B cell (primary cell): ENCODE measurements at places on chromosomes 2 and 18. TPM values are rescaled to one million over a fixed set of nuclear protein-coding genes. Genes with fewer than 3 reads are reported as not detected.

DNA sequence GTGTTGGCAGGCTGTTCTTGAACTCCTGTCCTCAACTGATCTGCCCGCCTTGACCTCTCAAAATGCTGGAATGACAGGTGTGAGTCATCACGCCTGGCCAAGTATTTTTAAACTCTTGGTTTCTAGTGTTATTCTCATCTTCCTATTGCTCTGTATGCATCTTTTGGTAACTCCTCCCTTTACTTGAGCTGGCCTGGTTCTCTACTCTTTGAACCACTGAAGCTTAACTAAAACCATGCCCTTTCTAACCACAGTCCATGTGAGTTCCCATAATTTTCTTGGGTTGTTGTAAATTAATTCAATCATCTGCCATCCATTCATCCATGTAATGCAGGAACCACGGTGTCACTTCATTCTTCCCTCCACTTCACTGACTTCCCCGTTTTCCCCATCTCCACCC, 1131.3 kb downstream of the DPP10 start:
- no peak overlapping the region for H3K27ac ChIP-seq
- no peak for DNase-seq
- no peaks in the 10 kb centered on the region for H3K4me1 ChIP-seq
- H3K27me3 ChIP-seq = no peaks in the 10 kb centered on the region
- H3K4me3 ChIP-seq = no peak overlapping the region
- no peaks in the 10 kb centered on the region for H3K36me3 ChIP-seq

GRCh38 chr2:236045251-236046235, 122.6 kb downstream of the GBX2 start:
- H3K27me3 ChIP-seq = no peaks in the 10 kb centered on the region
- no peak overlapping the region for H3K4me3 ChIP-seq
- no peaks in the 10 kb centered on the region for H3K4me1 ChIP-seq
- no peak for DNase-seq
- H3K36me3 ChIP-seq = no peaks in the 10 kb centered on the region
- H3K27ac ChIP-seq = no peak overlapping the region

DNA sequence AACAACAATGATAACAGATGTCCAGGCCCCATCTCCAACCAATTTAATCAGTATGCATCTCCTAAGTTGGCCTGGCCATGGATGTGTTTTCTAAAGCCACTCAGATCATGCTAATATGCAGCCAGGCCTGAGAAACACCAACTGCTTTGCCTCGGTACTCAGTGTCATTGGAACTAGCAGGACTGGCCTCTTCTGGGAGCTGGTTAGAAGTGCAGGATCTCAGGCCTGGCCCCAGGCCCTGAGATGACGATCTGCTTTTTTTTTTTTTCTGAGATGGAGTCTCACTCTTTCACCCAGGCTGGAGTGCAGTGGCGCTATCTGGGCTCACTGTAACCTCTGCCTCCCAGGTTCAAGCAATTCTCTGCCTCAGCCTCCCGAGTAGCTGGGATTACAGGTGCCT, 69.1 kb downstream of the IRS1 start:
- DNase-seq = no peak
- no peak overlapping the region for H3K27ac ChIP-seq
- H3K4me3 ChIP-seq = no peak overlapping the region

DNA sequence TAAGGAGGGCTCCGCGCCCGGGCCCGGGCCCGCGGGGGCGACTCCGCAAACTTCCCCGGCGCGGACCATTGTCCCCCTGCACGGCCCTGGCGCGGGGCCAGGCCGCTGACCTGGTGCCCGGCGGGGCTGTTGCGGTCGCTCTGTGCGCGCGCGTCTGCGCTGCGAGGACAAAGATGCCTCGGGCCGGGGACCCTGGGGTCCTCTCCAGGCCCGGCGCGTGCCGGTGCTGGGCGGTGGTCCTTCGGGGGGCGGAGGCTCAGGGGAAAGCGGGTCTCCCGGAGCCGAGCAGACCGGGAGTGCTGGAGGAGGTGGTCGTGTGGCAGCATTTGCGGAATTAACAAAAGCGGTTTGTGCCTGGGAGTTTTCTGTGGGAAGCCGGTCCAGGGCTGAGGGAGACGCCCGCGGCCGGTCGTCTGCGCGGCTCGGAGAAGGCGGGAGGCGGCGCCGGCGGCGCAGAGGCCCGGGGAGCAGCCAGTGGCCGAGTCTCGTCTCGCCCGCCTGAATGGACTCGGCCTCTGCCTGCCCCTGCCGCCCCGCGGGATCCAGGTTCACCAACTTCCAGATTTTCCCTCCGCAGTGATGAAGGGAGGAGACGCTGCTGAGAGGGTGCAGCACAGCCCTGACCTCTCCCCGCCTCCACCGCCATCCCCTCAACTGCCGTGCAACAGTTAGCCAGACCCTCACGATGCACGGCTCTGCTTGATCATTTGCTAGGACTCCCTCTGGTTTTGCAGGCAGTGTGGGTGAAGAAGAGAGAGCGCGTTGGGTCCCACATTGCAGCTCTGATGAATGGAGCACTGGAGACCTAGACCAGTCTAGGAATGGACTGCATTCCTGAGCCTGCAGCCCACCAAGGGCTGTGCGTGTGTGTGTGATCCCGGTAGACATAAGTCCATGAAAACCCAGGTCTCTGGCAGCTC, 705 bp downstream of the EFR3B start:
- peak overlapping the region; percentile 13 for H3K4me3 ChIP-seq
- no peaks in the 10 kb centered on the region for H3K27me3 ChIP-seq
- H3K27ac ChIP-seq = no peak overlapping the region

EPG5 gene
- total RNA-seq = 46.8 and 50.4 TPM in 2 replicates

TXNDC2 gene
- total RNA-seq = 0.22 and 0.73 TPM in 2 replicates
